Fibroblast of skin of right biceps (primary cell): ENCODE measurements at places on chromosomes 1 and 21.

GRCh38 chr1:59317780-59318179 lies 20.9 kb downstream of the FGGY start:
- DNase-seq = no peak

- no peak for DNase-seq
Measured at GRCh38 chr1:47003896-47004403, 19.5 kb upstream of the CYP4X1 start.

GRCh38 chr21:17769447-17769845 lies 49.7 kb downstream of the C21orf91 start:
- no peak for DNase-seq

DNA sequence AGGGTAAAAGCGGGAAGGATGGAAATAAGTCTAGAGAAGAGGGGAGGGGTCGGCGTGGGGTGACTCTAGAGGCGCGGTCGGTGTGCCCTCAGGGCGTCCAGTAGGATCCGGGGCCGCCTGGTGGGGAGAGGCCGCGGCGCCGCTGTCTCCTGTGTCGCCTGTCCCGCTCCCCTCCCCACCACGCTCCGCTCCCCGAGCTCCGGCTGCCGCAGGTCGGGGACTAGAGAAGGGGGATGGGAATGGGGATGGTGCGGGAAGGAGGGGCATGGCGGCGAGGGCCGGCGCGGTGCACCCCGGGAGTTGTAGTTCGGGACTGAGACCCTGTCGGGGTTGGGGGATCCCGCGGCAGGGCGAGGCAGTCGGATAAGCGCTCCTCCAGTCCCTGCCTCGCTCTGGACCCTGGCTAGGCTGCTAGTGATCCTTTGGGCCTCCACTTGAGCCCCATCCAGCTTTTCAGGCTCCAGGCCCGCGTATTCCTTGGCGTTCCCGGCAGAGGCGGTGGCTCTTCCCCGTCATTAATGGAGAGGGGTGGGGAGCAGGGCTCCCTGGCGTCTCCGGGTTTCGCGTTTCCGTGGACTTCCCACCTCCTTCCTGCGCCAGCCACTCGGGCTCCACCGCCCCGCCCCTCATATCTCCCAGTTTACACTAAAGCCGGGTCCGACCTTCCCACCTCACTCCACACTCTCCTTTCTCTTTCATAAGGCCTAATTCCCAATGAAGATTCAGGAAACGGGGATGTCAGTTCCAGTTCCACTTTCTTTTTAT lies at the start of gene ENTREP3:
Gene ENTREP3, minus strand, starts transcription at position 241 of the 765 bp plus-strand sequence. CDS start 606 bp downstream, outside the sequence.
- peak; percentile 82 for DNase-seq

DNA sequence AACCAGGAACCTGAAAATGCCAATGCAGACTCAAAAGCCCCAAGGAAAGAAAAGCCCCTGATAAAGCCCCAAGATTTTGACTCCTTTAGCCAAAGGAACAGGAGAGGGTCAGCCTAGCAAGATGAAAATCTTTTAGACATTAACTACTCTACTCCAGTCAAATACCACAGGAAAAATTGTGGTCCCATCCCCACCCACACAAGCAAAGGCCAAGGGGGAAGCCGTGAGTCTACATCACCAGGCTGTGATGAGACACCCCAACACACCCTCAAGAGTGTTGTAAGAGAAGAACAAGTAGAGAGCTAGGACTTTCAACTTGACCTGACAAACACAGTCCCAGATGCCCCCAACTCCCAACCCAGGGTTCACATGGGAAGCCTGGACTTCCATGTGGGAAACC lies 192.8 kb upstream of the NR5A2 start:
- no peak for DNase-seq

GRCh38 chr1:172609528-172609927 lies 49.4 kb upstream of the FASLG start:
- DNase-seq = peak; percentile 15

DNA sequence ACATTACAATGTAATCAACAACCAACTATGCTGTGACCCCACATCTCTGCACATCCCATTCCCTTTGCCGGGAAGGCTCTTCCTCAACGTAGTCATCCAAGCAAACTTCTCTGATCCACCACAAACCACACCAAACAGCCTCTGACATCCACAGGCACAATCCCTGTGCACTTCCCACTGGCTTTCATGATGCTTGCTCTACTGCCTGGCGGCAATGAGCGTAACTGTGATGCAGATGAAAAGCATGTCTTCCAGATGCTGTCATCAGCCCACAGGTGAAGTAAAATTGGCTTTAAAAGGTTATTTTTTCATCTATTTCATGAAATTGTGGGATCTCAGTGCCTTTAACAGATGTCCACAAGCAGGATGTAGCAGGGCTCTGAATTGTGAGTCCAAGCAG lies 635.2 kb downstream of the SMYD3 start:
- peak; percentile 98 for DNase-seq

- no peak for DNase-seq
Measured at GRCh38 chr1:246828818-246829217, 102.9 kb downstream of the AHCTF1 start.

DNA sequence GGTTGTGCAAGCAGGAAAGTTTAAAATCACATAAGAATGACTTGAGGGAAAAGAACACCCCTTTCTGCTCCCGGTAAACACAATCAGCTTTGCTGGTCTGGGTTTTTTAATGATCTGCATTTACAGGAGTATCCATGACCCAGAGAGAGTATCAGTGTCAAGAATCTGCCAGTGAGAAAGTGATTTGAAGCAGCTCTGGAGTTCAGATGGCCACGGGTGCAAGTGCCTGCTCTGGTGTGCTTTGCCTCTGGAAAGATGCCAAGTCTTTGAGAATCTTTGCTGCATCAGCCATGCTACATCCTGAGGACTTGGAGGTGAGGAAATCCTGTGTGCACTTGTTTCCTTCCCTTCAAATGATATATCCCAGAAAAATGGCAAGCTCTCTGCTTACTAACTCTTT lies 18.6 kb upstream of the MYSM1 start:
- no peak for DNase-seq

DNA sequence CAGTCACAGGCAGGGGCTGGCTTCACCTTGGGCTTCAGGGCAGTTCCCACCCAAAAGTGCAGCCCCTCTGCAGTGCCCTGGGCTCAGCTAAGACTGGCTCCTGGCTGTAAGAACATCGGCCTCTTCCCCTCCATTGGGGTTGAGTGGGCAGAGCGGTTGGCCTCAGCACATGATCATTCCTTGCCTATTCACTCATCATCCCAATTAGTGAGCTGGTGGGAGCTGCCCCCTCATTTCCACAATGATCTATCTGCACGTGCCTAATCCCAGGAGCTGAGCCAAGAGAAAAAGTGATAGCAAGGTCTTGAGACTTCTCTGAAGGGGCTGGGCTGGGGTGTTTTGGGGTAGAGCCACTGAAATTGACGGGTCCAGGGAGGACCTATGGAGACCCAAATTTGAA lies 133.6 kb downstream of the SYF2 start:
- DNase-seq = no peak

- no peak for DNase-seq
Measured at GRCh38 chr1:212410231-212410820, 4.4 kb downstream of the PACC1 start.

DNA sequence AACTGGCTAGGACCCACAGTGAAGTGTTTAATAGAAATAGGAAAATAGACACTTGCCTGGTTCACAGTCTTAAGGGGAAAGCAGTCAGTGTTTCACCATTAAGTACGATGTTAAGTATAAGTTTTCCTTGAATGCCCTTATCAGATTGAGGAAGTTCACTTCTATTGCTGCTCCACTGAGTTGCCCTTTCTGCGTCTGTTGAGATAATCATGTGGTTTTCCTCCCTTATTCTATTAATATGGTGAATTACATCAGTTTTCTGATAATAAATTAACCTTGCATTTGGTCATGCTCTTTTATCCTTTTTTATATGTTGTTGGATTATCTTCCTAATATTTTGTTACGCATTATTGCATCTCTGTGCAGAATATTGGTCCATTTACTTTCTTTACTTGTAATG lies 21.4 kb downstream of the UTS2 start:
- no peak for DNase-seq

GRCh38 chr1:62196086-62196690 lies 1.5 kb downstream of the L1TD1 start:
- no peak for DNase-seq

GRCh38 chr21:33122507-33122906 lies 52.6 kb downstream of the OLIG1 start:
- no peak for DNase-seq

DNA sequence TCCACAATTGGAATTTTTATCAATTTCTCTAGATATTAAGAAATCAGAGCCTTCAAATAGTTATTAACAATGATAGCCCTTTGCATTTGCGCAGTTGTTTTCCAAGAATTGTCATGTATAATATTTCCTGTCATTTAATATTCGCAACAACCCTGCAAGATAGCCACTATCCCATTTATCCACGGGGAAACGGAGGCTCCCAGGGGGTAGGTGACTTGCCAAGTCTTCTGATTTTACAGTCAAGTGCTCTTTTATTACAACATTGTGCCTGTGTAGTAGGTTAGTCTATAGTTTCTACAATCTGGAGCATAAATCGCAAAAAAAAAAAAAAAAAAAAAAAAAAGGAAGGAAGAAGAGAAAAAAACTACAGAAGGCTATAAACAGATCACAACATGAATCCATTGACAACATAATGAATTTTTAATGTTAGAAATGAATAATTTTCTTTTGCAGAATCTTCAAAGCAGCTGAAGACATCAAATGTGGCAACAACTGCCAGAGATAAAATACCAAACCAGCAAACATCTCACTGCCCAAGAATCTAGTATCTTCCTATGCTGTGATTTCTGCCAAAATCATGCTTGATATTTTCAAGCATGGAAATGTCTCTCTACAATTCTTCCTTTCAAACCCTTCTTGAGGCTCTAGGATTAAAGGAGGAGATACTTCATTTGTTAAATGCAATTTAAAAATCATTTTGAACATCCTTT lies 125.5 kb downstream of the PTPN14 start:
- no peak for DNase-seq

DNA sequence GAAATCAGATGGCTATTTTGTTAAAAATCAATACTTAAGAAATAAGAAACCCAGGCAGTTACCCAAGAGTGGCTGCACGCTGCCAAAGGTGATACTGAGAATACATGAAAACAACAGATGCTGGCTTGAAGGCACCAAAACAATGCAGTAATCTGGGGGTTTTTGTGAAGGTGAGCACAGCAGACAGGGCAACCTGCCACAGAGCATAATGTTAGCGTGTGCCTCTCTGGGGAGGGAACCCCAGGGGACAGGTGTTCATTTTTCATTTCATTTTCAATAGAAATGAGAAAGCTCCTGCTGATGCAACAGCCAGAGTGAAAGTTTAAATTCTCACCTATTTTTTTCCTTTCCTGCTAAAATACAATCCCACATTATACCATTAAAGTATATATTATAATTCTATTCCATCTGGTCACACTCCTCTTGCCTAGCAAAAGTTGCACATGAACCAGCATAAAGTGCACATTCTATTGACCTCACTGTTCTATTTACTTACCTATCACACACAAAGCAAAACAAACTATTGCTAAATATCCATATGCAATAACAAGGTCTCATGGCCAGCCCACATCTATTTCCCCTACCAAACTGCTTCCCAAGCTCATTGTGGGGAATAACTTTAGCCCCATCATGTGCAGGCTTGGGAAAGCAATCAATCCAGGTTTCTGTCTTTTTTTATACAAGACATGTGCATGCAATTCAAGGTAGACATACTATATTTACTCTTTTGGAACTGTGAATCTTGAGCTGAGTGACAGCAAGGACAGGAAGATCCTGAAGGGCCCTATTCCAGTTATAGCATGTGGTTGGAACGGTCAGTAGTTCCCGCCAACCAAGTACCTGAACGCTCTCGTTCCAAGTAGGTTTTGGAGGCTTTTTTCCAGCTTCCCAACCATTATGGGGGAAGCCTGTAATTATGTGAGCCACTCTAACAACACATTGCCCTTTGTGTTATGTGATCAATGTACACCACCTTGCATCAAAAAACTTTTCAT lies 173.6 kb downstream of the RERE start:
- no peak for DNase-seq

DNA sequence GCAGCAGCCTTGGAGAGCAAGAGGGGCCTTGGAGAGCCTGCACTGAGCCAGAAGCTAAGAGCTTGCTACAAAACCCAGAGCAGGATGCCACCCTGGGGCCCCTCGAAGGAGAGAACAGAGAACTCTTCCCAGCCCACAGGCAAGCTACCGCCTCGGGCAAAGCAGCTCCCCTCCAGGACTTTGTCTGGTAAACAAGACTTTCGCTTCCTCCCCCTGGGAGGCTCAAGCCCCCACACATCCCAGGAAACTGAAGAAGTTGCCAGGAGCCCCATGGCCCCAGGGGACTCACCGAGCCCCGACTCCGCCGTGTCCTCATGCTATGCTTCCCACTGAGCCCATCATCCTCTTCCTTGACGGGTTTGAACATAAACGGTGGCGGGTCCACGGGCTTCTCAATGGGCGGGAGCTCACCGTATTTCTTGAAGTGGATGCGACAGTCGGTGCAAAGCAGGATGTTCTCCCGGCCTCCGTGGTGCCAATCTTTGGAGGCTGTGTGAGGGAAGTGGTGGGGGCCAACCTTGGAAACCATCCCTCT lies 45.9 kb downstream of the SLC45A1 start:
- DNase-seq = no peak

DNA sequence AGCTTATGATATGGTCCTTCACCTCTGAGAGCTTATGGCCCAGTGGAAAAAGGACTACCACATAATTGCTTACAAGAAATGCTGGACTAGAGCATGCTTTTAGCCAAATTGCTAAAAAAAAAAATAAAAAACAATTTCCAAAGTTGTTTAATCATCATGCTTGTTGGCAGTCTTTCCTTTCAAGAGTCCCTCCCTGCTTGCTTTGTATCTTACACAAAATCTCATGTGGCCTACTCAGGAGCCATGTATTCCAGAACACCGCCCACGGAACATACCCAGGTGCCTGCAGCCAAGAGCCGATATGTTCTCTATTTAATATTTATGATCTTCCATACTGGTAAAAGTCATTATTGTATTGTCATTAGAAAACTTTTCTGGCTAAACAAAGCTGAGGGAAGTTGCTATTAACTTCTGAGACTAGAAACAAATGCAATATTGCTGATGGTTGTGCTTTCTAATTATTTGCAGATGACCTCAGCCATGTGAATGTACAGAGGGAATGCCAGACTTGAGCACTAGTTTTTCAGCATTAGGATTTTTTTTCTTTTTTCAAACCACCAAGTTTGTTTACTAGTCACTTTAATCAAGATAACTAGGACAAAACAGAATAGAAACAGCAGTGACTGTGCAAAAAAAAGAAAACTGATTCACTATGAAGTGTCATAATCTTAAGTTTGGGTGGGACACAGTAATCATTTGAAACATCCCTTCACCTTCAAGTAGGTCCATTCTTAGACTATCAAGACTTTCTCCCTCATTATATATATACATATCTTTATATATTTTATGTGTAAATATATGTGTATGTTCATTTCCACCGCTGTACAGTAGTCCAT lies 129.3 kb upstream of the GORAB start:
- DNase-seq = peak; percentile 40

GRCh38 chr1:161177112-161177935 lies at the start of gene B4GALT3:
Gene B4GALT3, minus strand, starts transcription at chr1:161177507. Its CDS starts 1,447 bp downstream, at chr1:161176060.
- peak; percentile 79 for DNase-seq

DNA sequence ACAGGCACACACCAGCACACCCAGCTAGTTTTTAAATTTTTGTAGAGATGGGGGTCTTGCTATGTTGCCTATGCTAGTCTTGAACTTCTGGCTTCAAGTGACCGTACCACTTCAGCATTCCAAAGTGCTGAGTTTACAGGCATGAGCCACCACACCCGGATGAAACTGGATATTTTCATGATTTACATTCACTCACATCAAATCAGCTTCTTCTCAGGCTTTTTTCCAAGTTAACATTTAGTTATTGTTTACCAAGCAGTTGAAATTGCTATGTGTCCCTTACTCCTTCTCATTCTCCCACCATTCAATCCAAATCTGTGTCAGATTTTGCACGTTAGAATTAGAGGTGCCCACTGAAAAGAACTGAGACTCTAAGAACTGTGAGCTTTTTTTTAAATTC lies 18.4 kb downstream of the RIT1 start:
- peak; percentile 87 for DNase-seq

GRCh38 chr1:187261637-187262036 lies 432.9 kb downstream of the PLA2G4A start:
- no peak for DNase-seq
